ENCODE measurements at places on chromosomes 2 and 18.

DNA sequence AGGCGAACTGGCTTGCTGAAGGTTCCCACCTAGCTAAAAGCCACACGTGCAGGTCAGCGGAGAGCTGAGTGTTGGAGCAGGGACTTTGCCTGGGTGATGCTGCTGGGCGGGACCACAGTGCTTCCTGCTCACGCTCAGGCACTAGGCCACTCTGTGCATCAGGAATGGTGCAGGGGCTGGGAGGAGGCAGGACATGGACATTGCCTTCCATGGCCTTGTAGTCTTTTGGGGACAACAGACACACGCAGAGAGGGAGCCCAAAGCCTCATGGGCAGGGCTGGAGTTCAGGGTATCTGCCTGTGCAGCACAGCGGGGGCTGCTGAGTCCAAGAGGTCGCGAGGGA is 207.2 kb downstream of the ZBTB7C start:
- no peak overlapping the region for H3K27ac ChIP-seq
- DNase-seq = no peak
- H3K36me3 ChIP-seq = no peaks in the 10 kb centered on the region
- peaks cover 29% of the 10 kb centered on the region for H3K27me3 ChIP-seq
- H3K4me1 ChIP-seq = no peaks in the 10 kb centered on the region

DNA sequence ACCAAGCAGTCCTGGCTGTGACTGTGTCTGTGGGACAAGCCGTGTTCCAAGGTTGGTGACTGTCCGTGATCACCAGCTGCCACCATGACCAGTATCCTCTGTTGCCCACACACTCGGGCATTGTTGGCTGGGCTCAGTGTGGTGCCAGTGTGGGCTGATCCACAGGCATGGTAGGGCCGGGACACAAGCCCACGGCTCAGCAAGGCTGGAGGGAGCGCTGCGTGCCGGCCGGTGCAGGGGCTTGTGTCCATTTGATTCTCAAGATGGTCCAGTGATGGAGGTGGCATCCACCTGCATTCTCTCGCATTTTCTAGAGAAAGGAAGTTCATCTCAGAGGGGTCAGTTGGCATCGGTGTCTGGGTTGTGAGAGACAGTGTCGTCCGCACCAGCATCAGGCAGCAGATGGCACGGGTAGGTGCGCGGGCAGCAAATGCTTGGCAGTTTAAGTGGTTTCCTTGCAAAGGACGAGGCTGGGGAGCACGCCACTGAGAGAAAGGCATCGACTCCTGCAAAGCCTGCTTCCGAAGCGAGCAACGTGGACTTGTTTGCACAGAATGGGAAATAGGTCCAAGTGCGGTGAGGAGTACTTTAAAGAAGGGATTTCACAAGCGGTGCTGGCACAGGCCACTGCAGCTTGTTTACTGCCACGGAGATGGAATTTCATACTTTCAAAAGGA is 20.9 kb downstream of the TWIST2 start:
- H3K36me3 ChIP-seq = no peaks in the 10 kb centered on the region
- no peak overlapping the region for H3K27ac ChIP-seq
- DNase-seq = peak; percentile 63
- peaks cover 13% of the 10 kb centered on the region for H3K27me3 ChIP-seq
- H3K4me3 ChIP-seq = no peak overlapping the region

DNA sequence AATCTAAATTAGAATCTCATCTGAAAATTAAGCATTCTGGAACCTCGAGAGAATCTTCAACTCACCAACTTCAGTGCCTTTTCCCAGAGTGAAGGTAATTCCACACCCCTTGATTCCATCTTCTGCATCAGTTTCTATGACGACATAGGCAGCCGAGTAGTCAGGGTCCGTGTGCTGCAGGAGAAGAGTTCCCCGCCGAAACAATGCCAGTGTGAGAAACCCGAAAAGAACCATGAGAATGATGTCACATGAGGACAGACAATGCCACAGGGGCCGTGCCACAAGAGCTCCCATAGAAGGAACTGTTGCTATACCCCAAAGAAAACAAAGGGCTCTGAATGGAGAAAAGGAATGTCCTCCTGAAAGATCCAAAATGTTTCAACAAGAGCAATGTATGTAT is 6.0 kb downstream of the ENOSF1 start:
- H3K27ac ChIP-seq = no peak overlapping the region
- DNase-seq = no peak
- no peaks in the 10 kb centered on the region for H3K36me3 ChIP-seq
- no peak overlapping the region for H3K4me3 ChIP-seq

GRCh38 chr18:48818329-48819254 is 132.2 kb downstream of the SMAD7 start:
- peaks cover 33% of the 10 kb centered on the region for H3K36me3 ChIP-seq
- DNase-seq = no peak
- no peak overlapping the region for H3K27ac ChIP-seq
- no peak overlapping the region for H3K4me3 ChIP-seq
- H3K27me3 ChIP-seq = no peaks in the 10 kb centered on the region

- no peak overlapping the region for H3K27ac ChIP-seq
- H3K4me3 ChIP-seq = no peak overlapping the region
- H3K4me1 ChIP-seq = peaks cover 6% of the 10 kb centered on the region
- no peaks in the 10 kb centered on the region for H3K27me3 ChIP-seq
- DNase-seq = no peak
These were observed 24.2 kb upstream of the UGT1A8 start for GRCh38 chr2:233593201-233593600.

- H3K36me3 ChIP-seq = peaks cover 8% of the 10 kb centered on the region
- H3K4me1 ChIP-seq = peaks cover 48% of the 10 kb centered on the region
- DNase-seq = peak; percentile 40
- H3K27me3 ChIP-seq = no peaks in the 10 kb centered on the region
- peak overlapping the region; percentile 83 for H3K27ac ChIP-seq
These were observed 425 bp downstream of the ASB3 start for GRCh38 chr2:53786352-53786704.

GRCh38 chr2:135954020-135954601 is 31.3 kb downstream of the DARS1 start:
- no peak overlapping the region for H3K4me3 ChIP-seq
- no peaks in the 10 kb centered on the region for H3K4me1 ChIP-seq
- H3K36me3 ChIP-seq = peaks cover 56% of the 10 kb centered on the region
- H3K27me3 ChIP-seq = no peaks in the 10 kb centered on the region
- no peak overlapping the region for H3K27ac ChIP-seq

All from HepG2 (cell line).